Stimulated activated CD8-positive, alpha-beta memory T cell treated with anti-CD3 and anti-CD28 coated beads, Interleukin-7, amount 100 ng/mL, for 48 hours (primary cell): ENCODE measurements at places on chromosomes 4 and X.

DNA sequence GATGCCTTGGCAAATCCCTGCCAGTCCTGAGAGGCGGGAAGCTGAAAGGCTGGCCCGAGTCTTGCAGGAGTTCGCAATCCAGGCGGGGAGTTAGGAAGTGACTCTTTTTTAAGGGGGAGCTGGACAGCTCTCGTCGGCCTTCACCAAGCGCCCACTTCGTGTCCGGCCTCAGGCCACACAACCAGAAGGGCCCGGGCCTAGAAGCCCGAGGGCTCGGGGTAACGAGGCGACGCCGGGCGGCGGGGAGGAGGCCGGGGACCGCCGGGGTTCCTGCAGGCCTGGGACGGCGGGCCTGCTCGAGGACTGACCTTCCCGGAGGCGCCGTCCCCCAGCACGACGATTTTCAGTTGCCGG is 395 bp downstream of the RAB28 start:
- peak; percentile 2 for DNase-seq

DNA sequence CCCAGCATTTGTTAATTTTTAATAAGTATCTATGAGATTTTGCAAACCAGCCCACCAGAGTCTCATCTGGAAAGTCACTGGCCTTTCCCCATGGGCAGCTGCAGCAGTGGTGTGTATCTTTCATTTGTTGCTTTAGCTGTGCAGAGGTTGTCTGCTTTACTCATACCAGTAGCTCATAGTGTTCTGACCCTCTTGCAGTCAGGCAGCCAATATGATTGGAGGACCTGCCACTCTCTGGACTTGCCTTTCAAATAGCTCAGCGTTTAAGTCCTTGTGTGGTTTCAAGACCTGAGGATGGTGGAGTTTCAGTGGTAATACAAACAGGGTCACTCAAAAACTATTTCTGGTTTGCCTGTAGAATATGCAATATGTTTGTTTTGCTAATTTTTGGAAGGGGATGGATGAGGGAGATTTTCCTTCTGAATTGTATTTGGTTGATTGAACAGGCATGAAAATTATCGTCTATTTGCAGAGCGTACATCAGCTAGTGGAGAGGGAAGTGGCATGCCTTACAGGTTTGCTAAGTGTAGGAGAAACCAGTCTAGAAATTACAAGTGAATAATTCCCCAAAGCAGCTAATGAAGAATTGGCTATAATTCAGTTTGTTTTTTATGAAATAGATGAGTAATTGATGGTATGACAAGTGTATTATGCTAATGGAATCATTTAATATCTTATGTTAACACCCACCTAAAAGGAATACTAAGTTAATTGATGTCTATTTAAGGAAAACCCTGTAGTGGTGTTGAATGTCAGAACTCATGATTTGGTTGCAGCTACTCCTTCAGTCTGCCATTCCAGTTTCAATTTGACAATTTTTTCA is 8.9 kb downstream of the POLA1 start:
- no peak for DNase-seq

DNA sequence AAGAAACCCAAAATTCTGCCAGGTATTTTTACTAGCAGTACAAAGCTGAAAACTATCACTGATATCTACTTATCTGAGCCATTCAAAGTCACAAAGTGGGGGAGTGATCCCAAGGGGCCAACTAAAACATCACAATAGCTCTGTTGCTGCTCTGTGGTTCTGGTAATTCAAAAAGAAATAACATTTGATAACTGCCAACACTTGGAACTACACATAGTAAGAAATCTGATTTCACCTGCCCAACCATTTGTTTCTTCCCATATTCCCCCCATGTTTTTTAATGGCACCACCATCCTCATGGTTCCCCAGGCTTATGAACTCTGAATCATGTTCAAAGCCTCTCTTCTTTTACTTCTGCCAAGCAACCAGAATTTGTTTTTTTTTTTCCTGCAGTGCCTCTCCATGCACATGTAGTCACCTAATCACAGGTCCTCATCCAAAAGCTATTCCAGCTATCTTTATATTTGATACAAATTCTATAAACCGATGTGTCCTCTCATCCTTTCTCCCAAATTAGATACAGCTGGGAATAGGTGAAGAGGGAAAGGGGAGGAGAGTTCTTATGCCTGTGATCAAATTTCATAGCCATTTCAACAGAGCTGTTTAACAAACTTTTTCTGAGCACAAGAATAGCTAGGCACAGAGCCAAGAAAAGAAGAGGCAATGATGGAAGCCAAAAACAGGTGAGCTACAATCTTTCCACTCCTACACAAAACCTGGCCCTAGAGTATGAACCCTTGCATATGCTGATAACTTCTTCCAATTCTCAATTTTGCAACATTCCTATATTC is 7.7 kb downstream of the AMMECR1 start:
- no peak for DNase-seq

DNA sequence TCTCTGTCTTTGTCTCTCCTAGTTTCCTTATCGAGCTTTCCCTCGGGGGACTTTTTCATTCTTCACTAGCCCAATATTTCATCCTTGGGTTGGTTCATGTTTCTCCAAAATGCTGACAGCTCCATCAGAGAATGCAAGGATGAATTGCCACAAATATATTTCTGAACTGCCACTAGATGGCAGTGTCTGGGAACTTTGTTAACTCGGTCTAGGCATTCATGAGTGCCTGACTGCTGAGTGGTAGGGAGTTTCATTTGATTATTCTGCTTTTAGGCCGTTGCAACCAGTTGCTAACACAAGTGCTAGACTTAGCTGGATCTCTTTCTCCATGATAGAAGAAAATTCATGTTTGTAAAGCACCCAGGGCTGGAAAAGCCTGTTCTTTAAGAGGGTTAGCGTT is 73.5 kb upstream of the RAP2C start:
- no peak for DNase-seq

DNA sequence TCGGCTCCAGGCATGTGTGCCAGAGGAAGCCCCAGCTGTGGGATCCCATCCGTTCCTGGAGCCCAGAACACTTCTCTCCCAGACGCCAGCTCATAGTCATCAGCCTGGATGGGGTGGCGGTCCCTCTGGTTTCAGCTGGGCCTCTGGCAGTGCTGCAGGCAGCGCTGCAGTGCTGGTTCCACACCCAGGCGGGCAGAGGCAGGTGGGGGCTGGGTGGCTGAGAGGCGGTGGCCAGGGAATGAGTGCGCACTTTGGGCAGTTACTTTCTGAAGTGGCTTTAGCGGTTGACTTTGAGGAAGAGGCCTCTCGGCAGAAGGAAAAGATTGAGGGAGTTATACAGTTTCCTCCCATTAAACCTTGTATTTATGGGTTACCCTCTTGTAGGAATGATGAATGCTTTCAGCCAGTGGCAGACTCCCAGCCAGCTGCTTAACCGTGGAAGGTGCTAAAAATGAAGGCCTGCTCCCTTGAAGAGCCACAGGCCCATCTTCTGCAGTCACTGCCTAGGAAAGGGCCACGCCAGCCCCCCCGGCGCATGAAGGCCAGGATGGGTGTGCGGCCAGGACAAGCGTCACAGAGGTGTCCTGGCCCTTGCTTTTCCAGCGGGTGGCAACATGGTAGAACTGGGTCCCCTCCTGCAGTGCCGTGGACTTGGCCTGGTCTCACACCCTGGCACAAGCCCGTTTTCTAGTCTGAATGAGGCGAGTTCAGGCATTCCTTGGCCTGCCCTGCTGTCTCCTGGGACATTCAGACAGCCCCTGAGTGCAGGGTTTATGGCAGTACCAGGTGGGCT is 9.9 kb downstream of the TADA2B start:
- no peak for DNase-seq

DNA sequence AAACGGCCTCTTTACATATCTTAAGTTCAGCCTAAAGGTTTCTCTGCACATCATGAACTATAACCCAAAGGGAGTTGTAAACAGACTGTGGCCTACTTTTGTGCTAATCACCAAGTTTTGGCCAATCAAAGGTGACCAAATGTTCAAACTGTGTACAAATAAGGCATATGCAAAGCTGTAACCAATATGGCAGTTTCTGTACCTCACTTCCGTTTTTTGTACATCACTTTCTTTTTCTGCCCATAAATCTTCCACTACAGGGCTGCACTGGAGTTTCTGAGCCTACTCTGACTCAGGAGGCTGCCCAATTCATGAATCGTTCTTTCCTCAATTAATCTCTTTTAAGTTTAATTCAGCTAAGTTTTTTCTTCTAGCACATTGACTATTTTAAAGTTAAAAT is 318.7 kb downstream of the SLC7A11 start:
- DNase-seq, result no peak

DNA sequence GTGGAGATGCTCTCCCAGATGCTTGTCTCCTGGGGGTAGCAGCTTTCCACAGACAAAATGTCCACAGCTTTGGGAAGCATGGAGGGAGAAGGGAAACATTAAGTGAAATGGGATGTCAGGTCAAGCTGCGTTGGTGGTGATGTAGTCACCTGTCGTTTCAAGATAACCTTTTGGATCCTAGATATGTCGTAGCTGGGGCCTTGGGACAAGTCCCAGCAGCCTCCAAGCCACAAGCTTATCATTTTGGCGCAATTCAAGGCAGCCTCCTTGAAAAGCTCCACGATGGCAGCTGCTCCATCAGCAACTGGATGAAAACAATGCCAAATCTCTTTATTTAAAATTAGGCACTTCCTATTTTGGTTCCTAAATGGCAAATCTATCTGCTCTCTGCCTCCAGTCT is 52.0 kb downstream of the RTL9 start:
- DNase-seq, result no peak

DNA sequence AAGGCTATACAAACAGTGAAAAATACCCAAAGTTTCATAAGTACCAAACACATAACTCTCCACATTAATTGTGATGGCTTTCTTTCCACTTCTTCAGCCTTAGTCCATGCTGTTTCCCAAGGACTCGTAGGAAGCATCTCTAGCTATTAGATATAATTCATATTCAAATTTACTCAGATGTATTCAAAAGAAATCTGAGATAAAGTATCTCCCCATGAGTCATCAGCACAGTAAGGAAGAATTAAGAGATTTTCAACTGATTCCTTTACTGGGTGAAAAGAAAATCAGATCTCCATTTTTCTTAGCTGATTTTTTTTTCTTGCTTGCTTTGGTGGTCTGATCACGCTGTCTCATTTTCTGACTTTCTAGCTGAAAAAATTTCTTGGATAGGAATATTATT is 71.7 kb downstream of the MID1 start:
- DNase-seq, result no peak

- no peak for DNase-seq
Observed at GRCh38 chr4:118139241-118139640, 105.0 kb downstream of the NDST3 start.

GRCh38 chr4:142917678-142918077 is 71.6 kb upstream of the INPP4B start:
- no peak for DNase-seq

GRCh38 chr4:148299337-148299736 is 142.9 kb downstream of the NR3C2 start:
- no peak for DNase-seq

- DNase-seq, result no peak
Observed at GRCh38 chr4:174696657-174697056, 132.4 kb downstream of the GLRA3 start.

DNA sequence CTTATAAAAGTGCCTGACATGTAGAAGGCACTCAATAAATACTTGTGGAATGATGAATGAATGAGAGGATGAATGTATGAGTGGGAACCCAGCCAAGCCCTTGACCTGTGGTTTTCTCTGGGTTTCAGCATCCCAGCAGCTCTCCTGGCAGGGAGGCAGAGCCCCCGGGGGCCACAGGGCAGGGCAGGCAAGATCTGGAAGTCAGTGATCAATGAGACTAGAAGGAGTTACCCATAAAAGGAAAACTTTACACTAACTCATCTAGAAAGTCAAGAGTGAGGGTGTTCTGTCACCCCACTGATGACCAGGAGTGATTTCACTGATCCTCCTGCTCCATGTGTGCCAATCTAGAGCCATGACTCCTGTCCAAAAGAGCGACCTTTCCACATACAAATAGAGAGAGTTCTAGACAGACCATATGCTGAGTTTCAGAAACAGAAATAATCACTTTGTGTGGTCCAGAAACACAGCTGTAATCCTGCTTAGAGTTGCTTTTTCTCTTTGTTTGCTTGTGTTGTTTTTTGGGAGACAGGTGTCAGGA is 37.4 kb downstream of the MGARP start:
- no peak for DNase-seq

GRCh38 chr4:77471821-77472495 is 133.7 kb upstream of the CXCL13 start:
- no peak for DNase-seq
